ENCODE measurements at places on chromosomes 16 and 17.

DNA sequence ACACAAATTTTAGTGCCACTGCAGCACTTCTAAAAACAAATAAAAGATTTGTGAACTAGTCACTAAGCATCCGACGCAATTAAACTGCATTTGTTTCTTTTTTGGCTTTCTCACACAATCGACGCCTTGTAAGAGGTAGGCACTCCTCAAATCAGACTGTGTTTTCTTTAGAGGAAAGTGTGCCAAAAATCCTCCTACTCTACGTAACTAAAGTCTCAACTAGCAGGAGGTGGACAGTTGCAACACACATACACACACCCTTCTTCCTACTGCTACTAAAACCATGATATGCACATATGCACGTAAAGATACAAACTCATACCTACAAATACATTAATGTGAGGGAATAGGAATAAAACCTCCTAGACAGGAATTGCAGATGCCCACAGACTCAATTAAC lies 844.7 kb upstream of the SOX9 start:
- DNase-seq = no peak

DNA sequence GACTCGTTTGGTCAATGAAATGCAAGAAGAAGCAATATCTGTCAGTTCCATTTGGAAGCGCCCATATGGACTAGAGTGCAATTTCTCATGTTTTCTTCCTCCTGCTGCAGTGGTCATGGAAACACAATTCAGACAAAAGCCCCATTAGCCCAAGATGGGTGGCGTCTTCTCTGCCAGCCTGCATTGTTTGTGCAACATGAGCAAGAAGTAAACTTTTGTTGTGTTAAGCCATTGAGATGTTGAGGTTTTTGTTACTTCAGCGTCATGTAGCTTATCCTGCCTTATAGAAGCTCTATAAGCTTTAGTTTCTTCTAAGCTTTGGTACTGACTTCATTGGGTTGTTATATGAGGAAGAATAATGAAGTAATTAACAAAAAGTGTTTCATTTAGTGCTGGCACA lies 137.4 kb downstream of the NPIPB5 start:
- no peak for DNase-seq

GRCh38 chr16:75247249-75247648 lies 4.2 kb downstream of the BCAR1 start:
- DNase-seq = no peak

DNA sequence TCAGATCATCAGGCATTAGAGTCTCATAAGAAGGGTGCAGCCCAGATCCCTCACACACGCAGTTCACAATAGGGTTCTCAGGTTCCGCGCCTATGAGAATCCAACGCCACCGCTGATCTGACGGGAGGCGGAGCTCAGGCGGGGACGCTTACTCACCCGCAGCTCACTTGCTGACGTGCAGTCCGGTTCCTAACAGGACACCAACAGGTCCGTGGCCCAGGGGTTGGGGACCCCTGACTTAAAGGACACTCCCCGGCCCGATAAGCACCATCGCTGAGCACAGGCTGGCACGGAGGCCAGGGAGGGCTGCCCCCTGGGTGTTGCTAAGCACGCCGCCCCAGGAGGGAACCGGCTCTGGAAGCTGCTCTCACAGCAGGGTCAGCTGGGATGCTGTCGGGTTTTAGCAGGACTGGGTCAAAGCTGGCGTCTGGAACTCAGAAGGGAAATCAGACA lies 30.1 kb upstream of the BAHCC1 start:
- no peak for DNase-seq

DNA sequence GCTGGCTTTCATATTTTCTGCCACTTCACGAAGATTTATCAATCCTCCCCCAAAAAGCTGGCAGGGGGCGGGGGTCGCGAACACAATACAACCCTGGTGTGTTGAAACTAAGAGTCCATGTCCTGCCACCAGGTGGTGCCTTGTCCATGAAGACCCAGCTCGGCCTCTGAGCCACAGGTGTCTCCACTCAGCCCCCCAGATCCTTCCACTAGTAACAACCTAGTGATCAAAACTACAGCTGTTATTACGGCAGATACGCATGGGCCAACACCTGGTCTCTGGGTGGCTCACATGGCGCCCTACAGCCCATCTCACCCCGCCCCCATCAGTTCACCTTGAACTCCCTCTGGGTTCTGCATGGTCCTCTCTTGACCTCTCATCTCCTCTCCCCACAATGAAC lies 27.7 kb downstream of the USP7 start:
- no peak for DNase-seq

DNA sequence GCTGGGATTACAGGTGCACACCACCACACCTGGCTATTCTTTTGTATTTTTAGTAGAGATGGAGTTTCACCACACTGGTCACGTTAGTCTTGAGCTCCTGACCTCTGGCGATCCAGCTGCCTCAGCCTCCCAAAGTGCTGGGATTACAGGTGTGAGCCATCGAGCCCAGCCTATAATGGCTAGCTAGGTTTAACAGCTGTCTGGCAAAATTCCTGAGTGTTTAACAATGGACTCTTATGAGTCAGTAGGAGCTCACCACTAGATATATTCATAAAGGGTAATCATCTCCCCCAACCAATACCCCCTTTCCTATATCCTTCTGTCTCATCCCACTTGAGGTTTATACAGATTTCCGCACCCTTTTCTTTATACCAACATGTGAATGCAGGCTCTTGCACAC lies 91.5 kb upstream of the CDH13 start:
- no peak for DNase-seq

- DNase-seq = no peak
Measured at GRCh38 chr16:85251225-85251760, 139.0 kb upstream of the CIBAR2 start.

GRCh38 chr17:42424991-42425610 lies 2.0 kb upstream of the CAVIN1 start:
- no peak for DNase-seq

- DNase-seq = no peak
Measured at GRCh38 chr17:10761281-10761680, 31.5 kb upstream of the TMEM220 start.

GRCh38 chr17:10120109-10120485 lies 78.3 kb downstream of the GAS7 start:
- DNase-seq = no peak
